Smooth muscle cell of the brain vasculature (primary cell): ENCODE measurements at places on chromosomes 12 and 14.

- DNase-seq = no peak
These were observed 156.3 kb downstream of the ZFP36L1 start for GRCh38 chr14:68636597-68636996.

- DNase-seq = no peak
These were observed 8.4 kb downstream of the PTHLH start for GRCh38 chr12:27964123-27964522.

GRCh38 chr14:45246691-45247090 is 6.3 kb downstream of the MIS18BP1 start:
- no peak for DNase-seq

GRCh38 chr14:75549169-75549568 is 26.9 kb downstream of the BATF start:
- DNase-seq = no peak

DNA sequence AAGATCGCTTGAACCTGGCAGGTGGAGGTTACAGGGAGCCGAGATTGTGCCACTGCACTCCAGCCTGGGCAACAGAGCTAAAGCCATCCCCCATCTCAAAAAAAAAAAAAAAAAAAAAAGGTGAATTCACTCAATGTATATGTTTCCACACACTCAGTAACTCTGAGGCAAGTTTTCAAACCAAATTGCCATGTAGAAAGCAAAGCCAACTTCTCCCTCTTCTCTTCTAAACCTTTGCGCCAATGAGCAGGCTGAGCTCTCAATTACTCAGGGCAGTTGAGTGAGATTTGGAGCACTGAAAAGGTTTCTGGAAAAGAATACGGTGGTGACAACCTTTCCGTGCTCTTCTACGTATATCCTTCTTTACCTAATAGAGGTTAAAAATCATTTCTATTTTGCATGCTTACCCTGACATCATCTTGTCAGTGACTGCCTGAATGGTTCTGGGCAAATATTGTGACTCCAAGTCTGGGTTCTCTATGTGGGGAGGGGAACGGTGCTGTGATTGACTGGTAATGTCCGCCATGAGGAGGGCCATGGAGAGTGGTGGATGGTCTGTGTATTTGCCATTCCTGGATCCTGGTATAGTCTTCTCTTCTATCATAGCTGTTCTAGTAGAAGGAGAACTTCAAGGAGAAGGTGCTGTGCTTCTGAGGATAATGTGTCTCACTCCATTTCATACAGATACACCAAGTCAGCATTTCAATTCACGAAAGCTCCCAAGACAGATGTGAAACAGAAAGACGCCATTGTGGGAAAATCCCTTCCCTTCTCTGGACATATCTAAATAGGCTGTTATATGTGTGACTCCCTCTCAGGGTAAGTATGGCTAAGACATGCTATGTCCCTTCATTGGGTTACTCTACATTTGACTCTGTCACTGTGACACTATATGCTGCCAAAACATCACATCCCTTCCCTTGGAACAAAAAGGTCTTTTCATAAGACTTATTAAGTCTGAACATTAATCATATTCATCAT is 46.2 kb upstream of the MED13L start:
- DNase-seq = no peak

GRCh38 chr14:101535232-101535631 is 26.1 kb upstream of the DIO3 start:
- no peak for DNase-seq

GRCh38 chr12:94677778-94678177 is 27.4 kb upstream of the TMCC3 start:
- DNase-seq = no peak

DNA sequence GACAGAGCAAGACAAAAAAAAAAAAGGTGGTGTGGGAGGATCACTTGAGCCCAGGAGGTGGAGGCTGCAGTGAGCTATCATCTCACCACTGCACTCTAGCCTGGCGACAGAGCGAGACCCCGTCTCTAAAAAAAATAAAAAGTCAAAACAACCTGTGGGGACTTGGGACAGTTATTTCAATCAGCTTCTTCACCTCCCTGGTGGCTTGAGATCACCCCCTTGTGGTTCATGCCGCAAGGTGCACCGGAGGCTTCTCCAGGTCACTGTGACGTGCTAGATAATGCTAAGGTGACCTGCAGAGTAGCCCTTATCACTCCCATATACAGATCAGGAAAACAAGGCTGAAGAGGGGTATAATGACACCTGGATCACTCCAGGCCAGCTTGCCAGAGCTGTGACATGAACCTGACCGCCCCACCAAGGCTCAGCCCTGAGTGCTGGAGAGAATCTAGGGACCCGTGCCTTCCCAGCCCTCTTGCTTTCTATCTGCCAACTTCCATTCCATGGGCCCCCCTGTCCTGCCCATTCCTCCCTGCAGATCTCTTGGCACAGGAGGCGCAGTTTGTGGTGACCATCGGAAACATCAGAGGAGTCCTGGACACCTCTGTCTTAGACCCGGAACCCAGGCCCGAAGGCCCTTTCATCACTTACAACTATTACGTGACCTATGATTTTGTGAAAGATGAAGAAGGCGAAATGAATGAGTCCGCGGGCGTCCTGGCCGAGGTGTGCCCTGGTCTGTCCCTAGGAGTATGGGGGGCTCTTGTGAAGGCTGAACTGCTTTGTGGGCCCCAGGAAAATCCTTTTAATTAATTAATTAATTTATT is 8.1 kb downstream of the LRRC43 start:
- DNase-seq = peak; percentile 20

DNA sequence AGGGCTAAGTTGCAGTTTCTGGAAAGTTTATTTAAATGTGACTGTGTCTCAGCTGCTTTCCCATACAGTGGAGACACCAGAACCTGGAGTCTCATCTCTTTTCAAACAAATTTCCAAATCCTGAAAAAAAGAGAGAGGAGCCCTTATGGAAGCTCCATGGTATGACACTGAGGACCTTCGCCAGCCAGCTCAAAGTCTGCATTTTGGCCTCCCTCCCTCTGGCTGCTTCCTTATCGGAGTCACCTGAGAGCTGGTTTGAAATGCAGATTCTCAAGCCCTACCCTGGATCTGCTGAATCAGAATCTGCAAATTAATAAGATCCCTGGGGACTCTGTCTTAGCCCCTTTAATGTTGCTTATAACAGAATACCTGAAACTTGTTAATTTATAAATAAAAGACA is 21.7 kb upstream of the JDP2 start:
- no peak for DNase-seq

- peak; percentile 67 for DNase-seq
These were observed at the start of gene ALDH1L2 for GRCh38 chr12:105084251-105085250. ALDH1L2 (minus strand) TSS chr12:105084458; CDS start chr12:105084436, 22 bp downstream.

- no peak for DNase-seq
These were observed 24.9 kb upstream of the PRKAB1 start for GRCh38 chr12:119642986-119643385.

DNA sequence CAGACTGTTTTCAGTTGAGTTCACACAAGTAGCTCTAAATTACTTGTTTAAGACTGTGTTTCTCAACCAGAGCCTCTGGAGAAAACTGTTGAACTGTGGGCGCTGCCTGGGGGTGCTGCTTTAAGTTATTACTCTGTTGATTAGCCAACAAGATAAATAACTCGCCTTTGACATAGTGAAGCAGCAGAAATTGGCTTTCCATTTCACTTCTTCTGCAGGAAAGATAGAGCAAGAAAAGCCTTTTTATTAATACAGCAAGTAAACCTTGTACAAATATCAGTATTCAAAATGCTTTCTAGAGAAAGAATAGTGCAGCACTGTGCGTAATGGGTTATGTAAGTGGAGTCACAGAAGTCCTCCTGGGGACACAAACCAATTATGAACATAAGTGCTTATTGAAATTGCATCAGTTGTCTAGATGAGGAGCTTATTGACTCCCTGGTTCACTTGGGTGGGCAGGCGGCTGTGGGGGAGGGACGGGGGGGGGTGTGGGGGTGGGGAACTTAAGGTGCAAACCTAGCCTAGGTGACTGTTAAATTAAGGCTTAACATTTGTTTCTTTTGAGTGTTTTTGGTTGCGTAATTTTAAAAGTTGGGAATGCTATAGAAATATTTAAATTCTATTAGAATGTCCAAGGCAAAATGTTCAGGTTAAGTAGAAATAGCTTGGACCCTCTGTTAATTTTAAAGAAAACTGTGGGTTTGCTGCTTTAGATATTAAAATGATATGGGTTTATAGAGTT is 6.3 kb downstream of the FRS2 start:
- DNase-seq = no peak

- DNase-seq = no peak
These were observed 42.5 kb downstream of the SMIM41 start for GRCh38 chr12:52121824-52122539.

GRCh38 chr12:128606051-128606450 is 217.7 kb downstream of the SLC15A4 start:
- peak; percentile 65 for DNase-seq

DNA sequence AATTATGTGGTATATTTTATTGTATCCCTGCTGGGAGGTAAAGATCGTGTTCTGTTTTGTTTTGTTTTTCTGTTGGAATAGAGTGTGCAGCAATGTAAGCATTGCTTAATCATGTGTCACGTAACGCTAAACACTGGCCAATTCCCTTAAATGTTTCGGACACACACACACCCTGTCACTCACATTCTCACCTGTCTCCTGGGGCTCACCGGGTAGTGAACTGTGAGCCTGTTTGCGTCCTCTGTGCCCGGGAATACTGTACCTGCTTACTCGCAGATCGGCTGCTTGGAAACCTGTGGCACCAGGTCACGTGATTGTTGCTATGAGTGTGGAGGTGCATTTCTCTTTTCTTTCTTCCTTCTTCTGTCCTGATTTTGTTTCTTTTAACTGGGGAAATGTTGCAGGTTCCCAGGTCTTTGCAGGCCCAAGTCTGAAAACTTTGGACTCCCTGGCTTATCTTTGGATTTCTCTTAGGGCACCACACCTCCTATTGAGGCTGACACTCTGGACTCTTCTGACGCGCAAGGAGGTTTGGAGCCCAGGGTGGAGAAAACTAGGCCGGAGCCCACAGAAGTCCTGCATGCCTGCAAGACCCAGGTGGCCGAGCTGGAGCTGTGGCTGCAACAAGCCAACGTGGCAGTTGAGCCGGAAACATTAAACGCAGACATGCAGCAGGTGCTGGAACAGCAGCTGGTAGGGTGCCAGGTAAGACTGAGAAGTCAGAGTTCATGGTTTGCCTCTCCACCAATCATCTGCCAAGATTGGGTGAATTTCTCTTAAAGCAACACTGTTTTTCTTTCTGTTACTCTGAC is 181.1 kb downstream of the ESR2 start:
- no peak for DNase-seq

DNA sequence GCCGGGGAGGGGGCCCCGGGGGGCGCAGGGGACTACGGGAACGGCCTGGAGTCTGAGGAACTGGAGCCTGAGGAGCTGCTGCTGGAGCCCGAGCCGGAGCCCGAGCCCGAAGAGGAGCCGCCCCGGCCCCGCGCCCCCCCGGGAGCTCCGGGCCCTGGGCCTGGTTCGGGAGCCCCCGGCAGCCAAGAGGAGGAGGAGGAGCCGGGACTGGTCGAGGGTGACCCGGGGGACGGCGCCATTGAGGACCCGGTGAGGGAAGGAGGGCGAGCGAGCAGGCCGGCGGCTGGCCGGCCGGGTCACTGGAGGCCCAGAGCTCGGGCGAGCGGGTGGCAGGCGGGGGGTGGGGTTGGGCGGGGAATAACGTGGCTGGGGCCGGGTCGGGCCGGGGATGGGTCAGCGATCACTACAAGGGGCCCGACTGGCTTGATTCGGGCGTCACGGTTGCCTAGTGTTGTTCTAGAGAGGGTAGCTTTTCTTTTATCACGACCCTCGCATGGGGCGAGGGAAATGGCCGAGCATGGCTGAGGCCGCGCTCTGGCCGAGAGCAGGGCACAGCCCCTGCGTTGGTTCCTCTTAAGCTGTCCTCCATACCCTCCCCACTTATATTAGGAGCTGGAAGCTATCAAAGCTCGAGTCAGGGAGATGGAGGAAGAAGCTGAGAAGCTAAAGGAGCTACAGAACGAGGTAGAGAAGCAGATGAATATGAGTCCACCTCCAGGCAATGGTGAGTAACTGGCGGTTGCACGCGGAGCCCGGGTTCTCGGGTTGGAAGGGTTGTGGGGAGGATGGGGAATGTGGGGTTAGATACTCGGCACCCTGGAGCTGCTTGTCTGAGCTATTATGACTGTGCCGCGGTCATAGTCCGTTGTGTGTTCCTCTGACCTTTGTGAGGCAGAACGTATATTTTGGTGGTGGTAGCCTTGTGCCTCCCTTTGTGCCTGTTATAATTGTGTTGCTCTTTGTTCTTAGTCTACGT is 603 bp downstream of the PABPN1 start:
- no peak for DNase-seq

DNA sequence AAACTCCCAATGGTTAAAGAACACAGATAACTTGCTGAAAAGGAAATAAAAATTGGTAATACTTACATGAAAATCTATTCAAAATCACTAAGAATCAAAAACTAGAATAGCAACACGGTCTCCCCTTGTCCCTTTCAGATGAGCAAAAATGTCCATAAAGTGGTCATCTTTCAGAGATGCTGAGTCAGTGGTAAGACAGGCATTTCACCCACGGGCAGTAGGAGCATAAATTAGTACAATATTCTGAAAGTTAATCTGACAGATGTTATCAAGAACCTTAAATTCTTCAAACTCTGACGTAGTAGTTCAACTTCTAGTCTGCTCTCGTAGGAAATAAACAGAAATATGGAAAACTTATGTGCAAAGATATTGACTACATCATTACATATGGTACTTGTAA is 33.1 kb upstream of the GNPNAT1 start:
- DNase-seq = no peak

DNA sequence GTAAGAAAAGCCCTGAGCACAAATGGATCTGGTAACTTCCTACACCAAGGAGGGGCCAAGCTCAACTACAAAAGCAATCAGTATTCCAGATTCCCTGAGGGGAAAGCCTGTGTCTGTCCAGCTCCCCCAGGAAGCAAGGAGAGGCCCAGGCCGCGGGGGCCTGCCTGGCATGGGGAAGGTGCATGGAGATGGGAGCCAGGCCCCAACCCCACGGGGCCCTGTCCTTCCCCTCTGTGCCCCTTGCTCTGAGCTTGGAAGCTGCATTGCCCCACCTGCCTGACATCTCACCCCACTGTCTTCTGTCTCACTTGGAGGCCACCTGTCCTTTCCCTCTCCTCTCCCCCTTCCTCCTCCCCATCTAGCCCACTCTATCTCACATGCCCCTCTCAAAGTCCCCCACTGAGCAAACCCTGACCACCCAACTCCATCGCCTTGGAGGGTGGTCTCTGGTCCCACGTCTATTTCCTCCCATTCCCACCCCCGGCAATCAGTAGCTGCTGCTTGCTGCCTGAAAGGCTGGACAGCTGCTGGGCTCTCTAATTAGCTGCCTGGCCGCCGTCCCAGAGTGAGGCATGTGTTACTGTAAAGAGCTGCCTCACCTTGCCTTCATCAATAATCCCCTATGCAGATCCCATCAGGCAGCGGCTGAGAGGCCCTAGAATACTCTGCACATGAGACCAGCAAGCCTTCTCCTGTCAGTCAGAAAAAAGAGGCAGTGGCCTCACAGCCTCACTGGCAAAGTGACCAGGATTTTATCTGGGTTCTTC is 3.4 kb upstream of the TMEM229B start:
- no peak for DNase-seq

DNA sequence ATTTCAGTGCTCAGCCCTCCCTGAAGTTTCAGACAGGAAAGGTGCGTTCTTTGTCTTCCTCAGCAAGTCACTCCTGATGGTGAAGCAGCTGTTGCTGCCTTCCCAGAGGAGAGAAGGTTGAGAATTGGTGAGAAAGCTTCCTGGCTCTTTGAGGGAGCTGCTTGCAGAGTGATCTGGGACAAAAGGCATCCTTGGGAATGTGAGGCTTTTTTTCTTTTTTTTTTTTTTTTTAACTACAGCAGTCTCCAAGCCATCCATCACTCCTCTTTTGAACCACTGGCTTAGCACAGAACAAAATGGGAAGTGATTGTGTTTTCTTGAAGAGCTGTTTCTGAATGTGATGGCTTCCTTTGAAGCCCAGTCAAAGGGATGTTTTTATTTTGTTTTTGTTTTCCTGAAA is 120.4 kb upstream of the LRIG3 start:
- no peak for DNase-seq

GRCh38 chr12:105510526-105510925 is 180.0 kb downstream of the C12orf75 start:
- DNase-seq = no peak
